ENCODE measurements at places on chromosomes 3 and 15.

DNA sequence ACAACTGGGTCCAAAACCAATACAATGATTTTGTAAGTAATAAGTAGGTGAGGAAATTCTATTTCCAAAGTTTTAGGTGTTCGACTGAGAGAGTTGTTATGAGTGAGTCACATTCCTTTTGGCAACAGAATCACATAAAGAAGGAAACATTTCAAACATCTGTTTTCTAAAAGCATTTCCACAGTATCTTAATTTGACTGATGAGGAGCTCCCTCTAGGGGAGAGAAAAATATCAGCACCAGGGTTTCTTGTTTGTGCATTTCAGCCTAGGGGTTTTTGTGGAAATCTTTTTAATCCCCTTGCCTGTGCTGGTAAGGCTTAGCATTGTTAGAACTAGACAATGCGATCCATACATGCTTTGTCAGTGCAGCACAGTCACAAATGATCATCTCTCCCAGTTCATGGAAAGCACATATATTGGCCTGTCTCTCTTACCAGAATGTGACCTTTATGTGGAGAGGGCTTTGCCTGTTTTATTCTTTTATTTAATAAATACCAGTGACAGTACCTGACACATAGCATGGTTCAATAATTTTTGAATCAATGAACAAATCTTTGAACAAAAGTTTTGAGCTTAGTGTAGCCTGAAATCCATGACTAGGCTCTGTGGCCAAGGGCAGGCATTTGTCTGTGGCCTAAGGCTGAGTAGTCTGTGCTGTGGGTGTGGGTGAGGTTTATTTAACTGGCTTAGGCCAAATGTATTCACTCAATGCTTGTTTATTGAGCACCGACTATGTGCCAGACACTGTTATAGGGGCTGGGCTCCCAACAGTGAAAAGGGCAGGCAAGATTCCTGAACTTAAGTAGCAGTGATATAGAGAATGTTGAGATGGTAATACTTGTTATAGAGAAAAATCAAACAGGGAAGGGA, 21.1 kb upstream of the IQCF6 start:
- DNase-seq: peak; percentile 61

GRCh38 chr3:120875507-120875906, 32.5 kb upstream of the STXBP5L start:
- no peak for DNase-seq

DNA sequence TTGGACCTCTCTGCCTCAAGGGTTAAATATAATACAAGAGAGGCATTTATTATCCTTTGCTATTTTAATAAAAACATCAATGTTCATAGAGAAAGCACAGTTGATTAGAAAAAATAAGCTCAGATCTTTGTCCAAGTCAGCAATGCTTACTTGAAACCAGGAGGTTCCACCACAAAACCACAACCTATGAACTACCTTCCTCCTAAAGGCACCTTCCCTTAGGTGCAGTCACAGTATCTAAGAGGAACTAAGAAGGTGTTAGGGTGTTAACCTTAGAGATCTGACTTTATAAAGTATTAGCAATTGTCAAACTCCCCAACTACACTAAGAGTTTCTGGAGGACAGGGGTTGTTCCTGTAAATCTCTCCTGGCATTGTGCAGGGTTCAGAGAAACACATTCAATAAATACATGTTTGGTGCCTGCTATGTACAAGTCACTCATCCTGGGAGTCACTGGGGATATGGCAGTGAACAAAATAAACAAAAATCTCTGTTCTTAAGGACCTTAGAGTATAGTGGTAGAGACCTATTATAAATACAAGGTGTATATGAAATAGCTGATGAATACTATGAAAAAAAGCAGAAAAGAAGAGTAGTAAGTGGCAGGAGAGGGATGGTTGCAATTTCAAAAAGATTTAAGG, 208.6 kb downstream of the NFKBIZ start:
- DNase-seq: no peak

DNA sequence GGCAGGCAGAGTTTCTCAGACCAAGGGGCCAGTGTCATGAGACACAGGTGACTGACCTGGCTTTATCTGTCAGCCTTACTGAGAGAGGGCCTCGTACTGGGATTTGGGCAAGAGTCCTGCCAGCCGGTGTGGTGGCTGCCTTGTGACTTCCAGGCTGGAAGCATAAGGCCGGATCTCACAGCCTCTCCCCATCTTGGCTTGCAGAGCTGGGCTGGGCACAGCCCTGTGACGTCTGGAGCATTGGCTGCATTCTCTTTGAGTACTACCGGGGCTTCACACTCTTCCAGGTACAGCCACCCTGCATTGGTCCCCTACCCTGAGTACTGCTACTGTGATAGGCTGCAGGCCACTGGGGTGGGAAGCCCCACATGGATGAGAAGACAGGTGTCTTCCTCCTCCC, 12.1 kb downstream of the CLK3 start:
- DNase-seq: no peak

DNA sequence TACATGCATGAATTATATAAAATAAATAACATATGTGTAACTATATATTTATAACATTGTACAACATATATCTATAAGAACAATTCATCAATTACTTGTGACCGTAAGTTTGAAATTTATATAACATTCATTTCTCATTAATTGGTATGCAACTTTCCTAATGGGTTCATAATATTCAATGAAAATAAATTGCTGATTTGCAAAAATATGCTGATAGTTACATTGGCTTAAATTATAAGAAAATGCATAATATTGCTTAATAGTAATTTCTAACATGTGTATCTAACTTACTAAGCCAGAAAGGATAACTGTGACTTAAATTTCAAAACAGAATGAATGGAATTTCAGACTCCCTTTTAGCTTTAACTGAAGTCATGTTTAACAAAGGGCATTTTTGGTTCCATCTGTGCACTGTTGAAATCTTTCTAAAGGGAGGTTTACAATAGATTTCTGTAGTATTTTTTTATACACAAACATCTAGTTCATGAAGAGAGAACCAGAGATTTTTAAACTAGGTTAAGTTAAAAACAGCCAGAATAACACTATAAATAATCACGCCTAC, 310.9 kb downstream of the TBC1D5 start:
- DNase-seq: no peak

DNA sequence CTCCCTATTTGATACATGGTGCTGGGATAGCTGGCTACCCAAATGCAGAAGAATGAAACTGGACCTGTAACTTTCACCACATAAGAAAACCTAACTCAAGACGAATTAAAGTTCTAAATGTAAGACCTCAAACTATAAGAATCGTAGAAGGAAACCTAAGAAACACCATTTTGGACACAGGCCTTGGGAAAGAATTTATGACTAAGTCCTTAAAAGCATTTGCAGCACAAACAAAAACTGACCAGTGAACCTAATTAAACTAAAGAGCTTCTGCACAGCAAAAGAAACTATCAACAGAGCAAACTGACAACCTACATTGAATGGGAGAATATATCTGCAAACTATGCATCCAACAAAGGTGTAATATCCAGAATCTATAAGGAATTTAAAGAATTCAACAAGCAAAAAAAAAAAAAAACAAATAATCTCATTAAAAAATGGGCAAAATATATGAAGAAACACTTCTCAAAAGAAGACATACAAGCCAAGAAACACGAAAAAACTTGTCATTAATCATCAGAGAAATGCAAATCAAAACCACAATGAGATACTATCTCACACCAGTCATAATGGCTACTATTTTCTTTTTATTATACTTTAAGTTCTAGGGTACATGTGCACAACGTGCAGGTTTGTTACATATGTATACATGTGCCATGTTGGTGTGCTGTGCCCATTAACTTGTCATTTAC, 37.0 kb downstream of the HDGFL3 start:
- no peak for DNase-seq
